ENCODE measurements at places on chromosomes 7 and 10.
A peak's percentile ranks its signal among the peaks of the same experiment; 100 is the strongest.

DNA sequence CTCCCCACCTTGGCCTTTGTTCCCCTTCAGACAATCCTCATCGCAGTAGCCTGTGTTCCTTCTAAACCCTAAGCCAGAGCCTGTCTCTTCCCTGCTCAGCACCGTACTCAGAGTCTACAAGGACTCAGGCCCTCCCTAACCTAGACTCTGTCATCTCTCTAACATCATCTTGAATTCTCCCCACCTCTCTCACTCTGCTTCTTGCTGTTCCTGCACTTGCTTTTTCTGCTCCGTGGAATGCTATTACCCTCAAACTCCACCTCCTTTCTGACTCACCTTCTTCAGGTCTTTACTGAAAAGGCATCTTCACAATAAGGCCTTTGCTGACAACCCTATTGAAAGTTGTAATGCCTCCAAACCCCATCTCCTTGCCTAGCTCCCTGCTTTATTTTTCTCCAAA is 141.0 kb downstream of the DKK1 start:
- no peak for DNase-seq

DNA sequence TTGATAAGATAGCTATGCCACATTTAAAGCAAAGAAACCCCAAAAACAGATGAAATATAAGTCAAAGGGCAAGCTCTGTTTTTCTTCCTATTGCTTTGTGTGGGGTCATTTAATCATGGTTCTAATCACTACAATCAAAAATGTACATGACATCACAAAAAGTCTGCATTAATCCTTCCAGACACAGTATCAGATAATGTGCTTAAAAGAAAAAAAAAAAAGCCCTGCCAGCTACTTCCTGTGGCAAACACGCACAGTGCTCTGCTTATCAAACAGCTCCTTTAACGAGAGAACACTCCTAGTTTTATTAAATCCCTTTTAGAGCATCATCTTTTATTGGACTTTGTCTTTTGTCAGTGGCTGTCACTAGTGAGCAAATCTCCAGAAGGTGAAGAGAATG is 1005.8 kb downstream of the GATA3 start:
- DNase-seq, result no peak

- peak; percentile 75 for DNase-seq
Observed at GRCh38 chr10:114304571-114305421, 65.7 kb downstream of the VWA2 start.

GRCh38 chr10:71512761-71513539 is 116.2 kb downstream of the CDH23 start:
- no peak for DNase-seq

GRCh38 chr10:120426306-120426705 is 30.7 kb upstream of the PLPP4 start:
- DNase-seq, result no peak

- DNase-seq, result no peak
Observed at GRCh38 chr10:35493196-35494118, 111.7 kb upstream of the GJD4 start.

- DNase-seq, result no peak
Observed at GRCh38 chr7:32658034-32658433, 162.7 kb downstream of the AVL9 start.

DNA sequence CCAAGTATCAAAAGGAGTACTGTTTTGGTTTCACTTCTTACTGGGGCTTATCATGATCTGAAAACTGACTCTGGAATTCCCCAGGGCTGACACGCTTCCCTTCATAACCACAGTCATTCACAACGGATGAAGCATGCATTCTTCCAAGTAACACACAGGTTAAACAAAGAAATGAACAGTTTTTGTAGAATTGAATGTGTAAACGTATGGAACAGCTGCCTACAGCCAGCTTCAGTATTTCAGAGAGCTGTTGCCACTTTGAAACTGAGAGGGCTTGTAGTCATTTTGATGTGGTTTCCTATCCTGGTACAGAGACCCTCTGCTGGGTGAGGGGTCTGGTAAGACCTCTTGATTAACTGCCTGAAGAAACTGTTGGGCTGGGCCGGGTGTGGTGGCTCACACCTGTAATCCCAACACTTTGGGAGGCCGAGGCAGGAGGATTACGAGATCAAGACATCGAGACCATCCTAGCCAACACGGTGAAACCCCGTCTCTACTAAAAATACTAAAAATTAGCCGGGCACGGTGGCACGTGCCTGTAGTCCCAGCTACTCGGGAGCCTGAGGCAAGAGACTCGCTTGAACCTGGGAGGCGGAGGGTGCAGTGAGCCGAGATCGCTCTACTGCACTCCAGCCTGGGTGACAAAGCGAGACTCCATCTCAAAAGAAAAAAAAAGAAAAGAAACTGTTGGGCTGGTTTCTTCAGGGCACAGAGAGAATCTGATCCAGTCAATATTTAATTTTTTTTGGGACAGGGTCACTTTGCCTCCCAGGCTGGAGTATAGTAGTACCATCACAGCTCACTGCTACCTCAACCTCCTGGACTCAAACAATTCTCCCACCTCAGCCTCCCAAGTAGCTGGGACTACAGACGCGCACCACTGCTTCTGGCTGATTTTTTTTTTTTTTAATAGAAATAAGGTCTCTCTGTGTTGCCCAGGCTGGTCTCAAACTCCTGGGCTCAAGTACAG is 4.7 kb downstream of the NFE2L3 start:
- DNase-seq, result peak; percentile 56

- DNase-seq, result peak; percentile 66
Observed at GRCh38 chr10:119206603-119207365, 587 bp upstream of the GRK5 start.

GRCh38 chr10:6713716-6714115 is 133.6 kb upstream of the PRKCQ start:
- peak; percentile 24 for DNase-seq

- no peak for DNase-seq
Observed at GRCh38 chr10:32349968-32350738, 3.2 kb upstream of the EPC1 start.

- DNase-seq, result no peak
Observed at GRCh38 chr7:128836729-128837348, 6.6 kb downstream of the FLNC start.

GRCh38 chr7:85972504-85973141 is 671.1 kb upstream of the GRM3 start:
- DNase-seq, result no peak

- no peak for DNase-seq
Observed at GRCh38 chr10:3906511-3907111, 121.6 kb upstream of the KLF6 start.

GRCh38 chr10:23585186-23585585 is 146.3 kb downstream of the OTUD1 start:
- DNase-seq, result no peak

DNA sequence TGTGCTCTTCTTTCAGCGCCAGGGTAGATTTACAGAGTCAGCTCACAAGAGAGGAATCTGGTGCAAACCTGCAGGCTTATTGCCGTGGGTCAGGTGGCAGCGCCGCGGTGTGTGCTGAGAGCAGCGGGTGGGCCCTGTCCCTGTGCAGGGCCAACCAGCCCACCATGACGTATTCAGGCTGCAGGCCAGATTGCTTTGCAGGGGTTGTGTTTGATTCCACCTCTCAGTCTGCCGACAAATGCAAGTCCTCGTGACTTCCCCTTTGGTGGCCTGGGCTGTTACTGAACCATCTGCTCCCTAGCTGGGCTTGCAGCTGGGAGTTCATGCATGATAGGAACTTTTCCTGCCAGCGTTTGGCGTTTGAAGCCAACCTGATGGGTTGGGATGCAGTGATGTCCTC is 66.7 kb upstream of the LEP start:
- DNase-seq, result no peak

DNA sequence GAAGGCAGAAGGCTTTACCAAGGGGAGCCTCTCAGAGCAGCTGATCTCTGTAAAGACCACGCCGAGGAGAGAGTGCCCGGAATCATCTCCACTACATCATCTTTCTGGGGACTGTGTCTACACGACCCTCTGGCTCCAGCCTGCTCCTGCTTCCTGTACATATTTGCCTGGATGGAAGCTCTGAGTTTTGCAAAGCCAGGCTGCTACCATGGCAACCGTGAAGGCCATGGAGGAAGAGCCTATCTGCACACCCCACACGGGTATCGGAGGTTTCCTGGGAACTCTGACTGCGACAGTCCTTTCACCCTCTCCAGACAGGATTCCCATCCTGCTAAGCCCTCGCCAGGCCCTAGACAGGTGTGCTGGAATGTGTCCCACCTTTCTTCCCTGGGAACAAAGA is 83.4 kb upstream of the TNRC18 start:
- no peak for DNase-seq

- DNase-seq, result no peak
Observed at GRCh38 chr7:122588621-122589020, 110.3 kb downstream of the RNF133 start.

DNA sequence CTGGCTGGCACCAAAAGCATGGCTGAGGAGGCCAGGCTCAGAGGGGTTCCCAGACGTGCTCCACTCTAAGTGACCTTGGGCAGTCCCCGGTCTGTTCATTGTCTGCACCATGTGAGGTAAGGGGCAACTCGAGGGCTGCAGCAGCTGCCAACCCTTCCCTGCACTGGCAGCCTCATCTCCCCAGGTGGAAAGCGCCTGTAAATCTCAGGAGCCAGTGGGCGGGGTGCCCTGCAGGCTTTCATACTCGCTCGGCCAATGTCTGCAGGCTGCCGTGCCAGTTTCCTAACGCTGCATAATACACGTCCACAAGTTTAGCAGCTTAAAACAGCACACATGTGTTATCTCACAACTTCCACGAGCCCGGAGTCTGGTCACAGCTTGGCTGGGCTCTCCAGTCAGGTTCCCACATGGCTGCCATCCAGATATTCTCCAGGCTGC is 12.6 kb upstream of the GDF10 start:
- no peak for DNase-seq

GRCh38 chr10:17255512-17255911 is 27.5 kb downstream of the VIM start:
- DNase-seq, result no peak

DNA sequence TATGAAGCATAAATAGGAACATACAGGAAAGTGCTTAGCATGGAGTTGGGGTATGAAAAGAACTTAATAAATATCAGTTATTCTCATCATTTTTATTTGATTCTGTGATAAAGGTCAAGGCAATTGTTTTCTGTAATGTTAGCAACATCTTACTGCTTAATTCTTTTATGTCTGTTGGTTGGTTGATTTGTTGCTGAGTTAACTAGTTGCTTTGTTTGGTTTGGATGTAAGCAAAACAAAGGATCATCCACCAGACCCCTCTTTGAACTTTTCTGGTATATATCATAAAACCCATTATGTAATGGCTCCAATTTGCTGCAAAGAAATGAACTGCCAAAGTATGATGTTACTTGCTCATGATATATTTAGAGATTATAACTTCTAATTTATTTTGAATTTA is 44.5 kb downstream of the CH25H start:
- DNase-seq, result no peak

- DNase-seq, result no peak
Observed at GRCh38 chr10:34171957-34172527, 643.1 kb downstream of the PARD3 start.

- peak; percentile 48 for DNase-seq
Observed at GRCh38 chr10:113854761-113855588, 514 bp downstream of the NHLRC2 start.

- no peak for DNase-seq
Observed at GRCh38 chr10:69649786-69650550, 19.9 kb downstream of the FAM241B start.

All from activated CD4-positive, alpha-beta T cell treated with anti-CD3 and anti-CD28 coated beads, Interleukin-2, amount 10 ng/mL, durations not matched to agents 7 days and 5 days (primary cell).